ENCODE measurements at places on chromosomes 5 and 9.

DNA sequence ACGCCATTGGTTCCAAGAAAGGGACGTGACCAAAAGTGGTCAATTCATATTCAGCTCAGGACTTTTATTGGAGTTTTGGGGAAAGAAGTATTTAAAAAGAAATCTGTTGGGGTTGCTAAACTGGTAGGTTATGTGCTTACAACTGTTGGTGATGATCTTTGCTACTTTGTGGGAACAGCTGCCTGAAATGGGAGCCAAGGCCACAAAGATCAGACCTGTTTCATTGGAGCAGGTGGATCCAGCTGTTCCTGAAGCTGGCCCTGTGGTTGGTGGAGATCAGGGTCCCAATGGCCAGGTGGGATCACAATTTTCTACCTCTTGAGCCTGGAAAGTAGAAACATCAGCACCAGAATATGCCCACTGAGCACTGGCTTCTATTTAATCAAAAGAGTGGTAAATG is 144.5 kb downstream of the PSAT1 start:
- DNase-seq: no peak

DNA sequence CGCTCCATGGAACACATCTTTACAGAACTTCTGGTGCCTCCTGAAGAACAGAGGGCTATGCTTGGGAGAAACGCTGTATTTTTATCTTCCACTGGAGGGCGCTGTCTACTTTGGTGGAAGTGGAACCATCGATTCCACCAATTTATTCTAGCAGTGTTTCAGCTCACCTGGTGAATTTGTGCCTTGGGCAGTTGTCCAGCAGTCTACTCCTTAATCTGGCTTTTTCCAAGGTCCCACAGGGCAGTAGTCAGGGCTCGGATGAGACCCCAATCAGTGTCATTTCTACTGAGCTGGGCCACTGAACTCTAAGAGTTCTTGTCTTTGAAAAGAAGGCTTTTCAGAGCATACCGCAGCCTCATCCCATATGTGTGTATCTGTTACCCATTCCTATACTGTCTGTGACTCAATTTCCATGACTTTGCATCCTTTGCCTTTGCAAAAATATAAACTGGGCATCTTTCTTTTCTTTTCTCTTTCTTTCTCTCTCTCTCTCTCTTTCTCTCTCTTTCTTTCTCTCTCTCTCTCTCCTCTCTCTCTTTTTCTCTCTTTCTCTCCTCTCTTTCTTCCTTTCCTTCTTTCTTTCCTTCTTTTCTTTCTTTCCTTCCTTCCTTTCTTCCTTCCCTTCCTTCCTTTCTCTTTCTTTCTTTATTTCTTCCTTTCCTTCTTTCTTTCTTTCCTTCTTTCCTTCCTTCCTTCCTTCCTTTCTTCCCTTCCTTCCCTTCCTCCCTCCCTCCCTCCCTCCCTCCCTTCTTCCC is 138.4 kb upstream of the ZNF618 start:
- no peak for DNase-seq

DNA sequence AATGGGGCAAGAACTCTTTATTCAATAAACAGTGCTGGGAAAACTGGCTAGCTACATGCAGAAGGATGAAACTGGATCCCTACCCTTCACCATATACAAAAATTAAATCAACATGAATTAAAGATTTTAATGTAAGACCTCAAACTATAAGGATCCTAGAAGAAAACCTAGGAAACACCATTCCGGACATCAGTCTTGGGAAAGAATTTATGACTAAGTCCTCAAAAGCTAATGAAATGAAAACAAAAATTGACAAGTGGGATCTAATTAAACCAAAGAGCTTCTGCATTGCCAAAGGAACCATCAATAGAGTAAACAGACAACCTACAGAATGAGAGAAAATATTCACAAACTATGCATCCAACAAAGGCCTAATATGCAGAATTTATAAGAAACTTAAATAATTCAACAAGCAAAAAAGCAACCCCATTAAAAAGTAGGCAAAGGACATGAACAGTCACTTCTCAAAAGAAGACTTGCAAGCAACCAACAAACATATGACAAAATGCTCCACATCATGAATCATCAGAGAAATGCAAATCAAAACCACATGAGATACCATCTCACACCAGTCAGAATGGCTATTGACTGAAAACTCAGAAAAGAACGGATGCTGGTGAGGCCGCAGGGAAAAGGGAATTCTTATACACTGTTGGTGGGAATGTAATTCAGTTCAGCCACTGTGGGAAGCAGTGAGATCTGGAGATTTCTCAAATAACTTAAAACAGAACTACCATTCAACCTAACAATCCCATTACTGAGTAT is 104.3 kb upstream of the MAP3K1 start:
- DNase-seq: peak; percentile 72

- DNase-seq: no peak
Measured at GRCh38 chr5:148457183-148457620, 73.4 kb downstream of the FBXO38 start.

DNA sequence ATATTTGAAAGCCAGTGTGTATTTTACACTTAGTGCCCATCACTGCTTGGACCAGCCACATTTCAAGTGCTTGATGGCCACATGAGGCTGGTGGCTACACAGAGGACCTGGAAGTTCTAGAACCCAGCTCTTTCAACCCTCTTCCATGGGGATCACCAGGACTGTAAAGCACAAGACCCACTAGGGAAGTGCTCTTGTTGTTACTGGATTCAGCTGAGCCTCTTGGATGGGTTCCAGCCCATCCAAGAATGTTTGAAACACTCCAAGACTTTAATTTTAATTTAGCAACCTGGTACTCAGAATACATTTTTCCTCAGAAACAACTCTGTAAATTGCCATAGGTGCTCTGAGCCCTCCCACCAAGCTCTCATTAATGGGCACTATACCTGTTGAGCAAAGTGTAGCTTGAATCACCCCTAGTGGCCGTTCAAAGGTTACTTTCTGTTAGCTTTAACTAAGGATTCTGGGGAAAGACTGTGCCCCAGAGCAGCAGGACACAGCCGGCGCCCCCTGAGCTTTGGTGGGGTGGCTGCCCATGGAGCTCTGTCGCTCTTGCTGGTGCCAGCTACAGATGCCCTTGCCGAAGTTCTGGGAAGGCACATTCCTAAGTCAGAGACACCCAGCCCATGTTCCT is 212.4 kb downstream of the HSD17B3 start:
- DNase-seq: no peak

GRCh38 chr5:81787474-81788242 is 36.8 kb upstream of the SSBP2 start:
- DNase-seq: peak; percentile 27

- no peak for DNase-seq
Measured at GRCh38 chr5:141234109-141234667, 11.0 kb upstream of the PCDHB15 start.

GRCh38 chr5:148208226-148208625 is 5.4 kb downstream of the SPINK6 start:
- DNase-seq: no peak

DNA sequence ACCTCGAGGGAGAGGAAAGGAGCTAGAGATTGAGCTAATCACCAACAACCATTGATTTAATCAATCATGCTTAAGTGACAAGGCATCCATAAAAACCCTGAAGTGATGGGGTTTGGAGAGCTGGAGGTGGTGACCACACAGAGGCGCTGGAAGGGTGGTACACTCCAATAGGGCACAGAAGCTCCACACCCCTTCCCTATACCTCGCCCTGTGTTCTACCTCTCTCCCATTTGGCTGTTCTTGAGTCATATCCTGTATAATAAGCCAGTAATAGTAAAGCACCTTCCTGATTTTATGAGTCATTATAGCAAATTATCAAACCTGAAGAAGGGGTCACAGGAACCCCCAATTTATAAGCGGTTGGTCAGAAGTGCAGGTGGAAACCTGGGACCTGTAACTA is 18.3 kb downstream of the ACTL7B start:
- no peak for DNase-seq

DNA sequence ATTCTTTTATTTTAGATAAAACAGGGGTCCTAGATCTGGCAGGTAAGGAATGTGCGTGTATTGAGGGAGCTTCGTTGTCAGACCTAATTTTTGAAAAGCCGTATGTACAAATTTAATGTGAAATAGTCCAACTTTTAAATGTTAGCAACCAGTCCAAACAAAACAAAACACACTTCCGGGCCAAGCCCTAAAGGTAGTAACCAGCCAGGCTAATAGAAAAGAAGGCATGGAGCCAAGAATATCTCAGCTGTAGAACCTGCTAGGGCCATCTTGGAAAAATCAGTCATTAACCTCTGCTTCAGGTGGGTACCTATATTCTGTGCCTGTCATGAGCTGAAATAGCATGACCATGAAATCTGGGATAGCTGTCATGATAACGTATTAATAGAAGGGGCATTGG is 71.0 kb downstream of the SMARCA2 start:
- DNase-seq: no peak

GRCh38 chr9:123201083-123201482 is 67.3 kb downstream of the STRBP start:
- DNase-seq: no peak

DNA sequence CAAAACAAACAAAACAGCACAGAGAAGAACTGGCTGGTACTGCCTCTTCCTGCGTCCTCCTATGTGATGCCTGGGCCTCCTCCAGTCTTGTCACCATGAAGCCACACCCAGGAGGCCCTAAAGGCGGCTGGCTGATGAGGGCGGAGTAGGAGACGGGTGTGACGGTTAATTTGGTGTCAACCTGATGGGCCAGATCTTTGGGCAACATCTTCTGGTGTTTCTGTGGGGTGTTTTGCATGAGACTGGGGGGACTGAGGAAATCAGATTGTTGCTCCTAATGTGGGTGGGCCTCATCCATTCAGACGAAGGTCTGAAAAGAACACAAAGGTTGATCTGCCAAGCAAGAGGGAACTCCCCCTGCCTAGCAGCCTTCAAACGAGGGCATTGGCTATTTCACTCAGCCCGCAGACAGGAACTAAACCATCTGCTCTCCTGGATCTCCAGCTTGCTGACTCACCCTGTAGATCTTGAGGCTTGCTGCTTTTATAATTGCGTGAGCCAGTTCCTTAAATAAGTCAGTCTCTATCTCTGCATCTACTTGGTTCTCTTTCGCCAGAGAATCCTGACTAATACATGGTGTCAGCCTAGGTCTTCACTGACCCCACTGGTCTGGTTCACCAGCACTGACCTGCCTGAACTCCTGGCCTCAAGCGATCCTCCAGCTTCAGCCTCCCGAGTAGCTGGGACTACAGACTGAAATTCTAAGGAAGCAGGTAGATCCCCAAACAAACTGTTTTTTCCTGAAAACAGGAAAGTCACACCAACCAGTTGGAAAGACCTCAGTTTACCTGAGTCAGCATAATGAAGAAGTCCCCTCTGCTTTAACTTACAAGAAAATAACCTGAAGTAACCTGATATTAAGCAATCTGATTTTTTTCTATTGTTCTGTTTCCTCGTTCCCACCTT is 12.8 kb upstream of the ZFP62 start:
- no peak for DNase-seq

GRCh38 chr5:169656125-169656901 is 19.2 kb downstream of the DOCK2 start:
- no peak for DNase-seq

DNA sequence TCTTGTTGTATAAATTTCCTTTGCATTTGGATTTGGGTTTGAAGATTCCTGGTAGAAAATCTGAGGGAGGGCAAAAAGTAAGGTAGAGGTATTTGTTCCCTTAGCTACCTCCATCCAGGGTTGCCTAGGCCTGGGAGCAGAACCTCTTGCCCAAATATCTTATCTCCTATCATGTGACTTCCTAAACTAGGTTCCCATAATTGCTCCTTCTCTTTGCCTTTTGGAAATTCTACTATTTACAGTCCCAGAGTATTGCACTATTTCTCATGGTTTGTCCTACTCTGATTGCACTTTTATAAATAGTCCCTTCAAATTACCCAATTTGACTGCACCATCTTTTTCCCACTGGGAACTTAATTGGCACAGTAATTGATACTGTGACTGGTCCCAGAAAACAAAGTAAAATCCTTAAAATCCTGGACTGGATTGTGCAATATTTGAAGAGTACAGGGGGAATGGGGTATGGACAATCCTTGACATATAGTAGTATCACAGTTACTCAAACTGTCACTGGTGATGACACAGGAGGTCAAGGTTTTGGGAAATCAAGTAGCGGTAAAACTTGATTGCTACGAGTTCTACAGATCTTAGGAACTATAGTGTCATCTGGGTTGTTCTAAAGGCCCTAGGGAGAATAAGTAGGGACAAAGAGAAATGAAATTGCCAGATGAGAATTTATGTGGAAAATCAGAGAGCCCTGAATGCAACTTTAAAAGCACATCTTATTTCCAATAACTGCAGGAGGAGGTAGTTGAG is 31.5 kb upstream of the TMED7 start:
- DNase-seq: no peak

DNA sequence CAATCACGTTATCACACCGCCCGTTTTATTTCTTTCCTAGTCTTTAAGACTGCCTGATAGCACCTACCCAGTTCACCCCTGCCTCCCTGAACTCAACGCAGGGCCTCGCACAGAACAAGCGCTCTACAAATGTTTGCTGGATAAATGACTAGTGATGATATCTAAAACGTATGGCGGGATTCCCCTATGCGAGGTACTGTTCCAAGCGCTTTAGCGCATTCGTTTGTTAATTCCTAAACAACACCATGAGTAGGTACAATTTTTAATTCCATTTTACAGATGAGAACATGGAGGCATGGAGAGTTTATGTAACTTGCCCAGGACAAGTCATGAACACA is 6.6 kb downstream of the POU4F3 start:
- DNase-seq: no peak

DNA sequence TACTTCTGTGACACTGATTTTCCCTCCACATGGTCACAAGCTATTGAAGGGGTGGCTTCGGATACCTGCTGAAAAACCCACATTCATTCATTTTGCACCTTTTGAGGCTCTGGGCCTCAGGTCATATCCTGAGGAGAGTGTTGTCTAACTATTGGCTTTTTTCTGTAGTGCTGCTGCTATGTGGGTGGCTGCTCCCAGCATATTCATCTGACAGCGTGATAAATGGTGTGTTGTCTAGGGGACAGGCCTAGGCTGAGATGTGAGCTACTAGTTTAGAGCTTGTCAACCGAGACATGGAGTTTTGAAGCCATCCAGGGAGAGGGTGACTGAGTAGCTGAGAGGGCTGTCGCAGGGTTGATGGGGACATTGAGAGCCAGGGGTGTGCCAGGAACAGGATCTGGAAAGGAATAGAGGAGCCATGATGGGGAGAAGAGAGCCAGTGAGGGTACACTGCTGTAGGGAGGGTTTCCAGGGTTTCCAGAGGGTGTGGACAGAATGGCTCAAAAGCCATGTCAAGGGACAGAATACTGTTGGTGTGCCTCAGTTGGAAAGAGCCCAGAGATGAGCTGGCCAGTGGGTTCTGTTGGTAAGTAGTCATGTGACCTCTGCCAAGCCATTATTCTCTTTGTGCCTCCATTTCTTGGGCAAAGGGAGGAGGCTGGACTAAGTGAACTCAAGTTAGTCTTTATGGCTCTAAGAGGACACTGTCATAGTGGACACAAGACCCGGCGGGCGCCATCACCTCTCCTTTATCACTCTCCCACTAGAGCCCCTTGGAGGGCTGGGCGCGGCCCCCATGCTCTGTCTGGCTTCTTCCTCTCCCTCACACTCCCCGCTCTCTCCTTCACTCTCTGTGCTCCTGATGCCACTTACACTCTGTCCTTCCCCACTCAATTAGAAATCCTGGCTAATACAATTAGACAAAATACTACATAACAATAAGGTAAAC is 19.9 kb downstream of the ADCY2 start:
- DNase-seq: no peak

- no peak for DNase-seq
Measured at GRCh38 chr9:113501129-113501686, 37.7 kb downstream of the RGS3 start.

- no peak for DNase-seq
Measured at GRCh38 chr5:43363445-43364152, 48.6 kb downstream of the CCL28 start.
